ENCODE measurements at places on chromosomes 16 and 17. TPM values are rescaled to one million over a fixed set of nuclear protein-coding genes. Genes with fewer than 3 reads are reported as not detected.
A peak's percentile ranks its signal among the peaks of the same experiment; 100 is the strongest.

Gene RNF43
- not detected for total RNA-seq

Gene PSMB3
- 145 TPM for total RNA-seq

Gene TEX19
- not detected for total RNA-seq

Gene TPSAB1
- 10.7 TPM for total RNA-seq

Gene MCRIP1
- 63.2 TPM for total RNA-seq

Gene NGFR
- total RNA-seq, result 42.0 TPM

Gene ZNF286A
- total RNA-seq, result 9.4 TPM

Gene ARL5C
- not detected for total RNA-seq

GRCh38 chr17:82151106-82151957 lies 53.3 kb upstream of the FASN start:
- no peak for DNase-seq

DNA sequence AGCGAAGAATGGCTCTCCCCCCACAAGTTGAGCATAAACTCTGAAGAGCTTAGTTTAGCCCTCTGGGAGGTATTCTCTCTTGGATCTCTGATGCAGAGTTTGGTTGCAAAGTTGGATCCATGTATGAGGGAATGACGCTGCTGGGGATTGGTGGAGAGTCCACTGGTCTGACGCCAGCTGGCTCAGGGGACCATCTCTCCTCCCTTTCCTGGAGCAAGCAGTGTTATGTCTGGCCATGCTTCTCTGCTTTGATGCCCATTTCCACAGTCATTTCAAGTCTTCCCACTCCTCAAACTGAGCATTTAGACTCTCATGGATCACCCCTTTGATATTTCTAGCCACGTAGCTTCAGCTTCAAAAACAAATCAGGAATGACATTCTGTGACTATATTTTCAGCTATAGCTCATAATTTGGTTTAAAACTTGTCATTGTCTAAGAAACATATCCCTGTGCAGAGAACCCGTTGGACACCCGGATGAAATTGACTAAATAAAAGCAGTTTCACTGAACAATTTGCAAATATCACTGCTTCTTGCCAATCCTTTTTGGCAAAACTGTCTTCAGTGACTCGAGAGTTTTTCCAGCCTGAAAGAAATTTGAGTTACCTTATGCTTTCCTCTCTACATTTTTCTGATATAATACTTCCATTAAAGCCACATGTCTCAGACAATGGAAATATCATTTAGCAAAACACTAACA lies 193.4 kb upstream of the CDH11 start:
- DNase-seq, result no peak

DNA sequence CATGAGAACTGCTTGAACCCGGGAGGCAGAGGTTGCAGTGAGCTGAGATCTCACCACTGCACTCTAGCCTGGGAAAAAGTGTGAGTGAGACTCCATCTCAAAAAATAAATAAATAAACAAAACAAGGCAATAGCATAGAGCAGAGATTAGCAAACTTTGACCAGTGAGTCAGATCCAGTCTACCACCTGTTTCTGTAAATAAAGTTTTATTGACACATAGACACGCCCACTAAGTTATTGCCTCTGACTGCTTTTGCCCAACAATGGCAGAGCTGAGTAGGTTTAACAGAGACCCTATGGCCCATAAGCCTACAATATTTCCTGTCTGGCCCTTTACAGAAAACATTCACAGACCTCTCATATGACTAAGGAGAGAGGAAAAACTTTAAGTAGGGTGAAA lies 44.3 kb downstream of the XYLT1 start:
- DNase-seq, result no peak

GRCh38 chr17:34024806-34025551 lies 230.1 kb upstream of the CCL2 start:
- DNase-seq, result no peak

DNA sequence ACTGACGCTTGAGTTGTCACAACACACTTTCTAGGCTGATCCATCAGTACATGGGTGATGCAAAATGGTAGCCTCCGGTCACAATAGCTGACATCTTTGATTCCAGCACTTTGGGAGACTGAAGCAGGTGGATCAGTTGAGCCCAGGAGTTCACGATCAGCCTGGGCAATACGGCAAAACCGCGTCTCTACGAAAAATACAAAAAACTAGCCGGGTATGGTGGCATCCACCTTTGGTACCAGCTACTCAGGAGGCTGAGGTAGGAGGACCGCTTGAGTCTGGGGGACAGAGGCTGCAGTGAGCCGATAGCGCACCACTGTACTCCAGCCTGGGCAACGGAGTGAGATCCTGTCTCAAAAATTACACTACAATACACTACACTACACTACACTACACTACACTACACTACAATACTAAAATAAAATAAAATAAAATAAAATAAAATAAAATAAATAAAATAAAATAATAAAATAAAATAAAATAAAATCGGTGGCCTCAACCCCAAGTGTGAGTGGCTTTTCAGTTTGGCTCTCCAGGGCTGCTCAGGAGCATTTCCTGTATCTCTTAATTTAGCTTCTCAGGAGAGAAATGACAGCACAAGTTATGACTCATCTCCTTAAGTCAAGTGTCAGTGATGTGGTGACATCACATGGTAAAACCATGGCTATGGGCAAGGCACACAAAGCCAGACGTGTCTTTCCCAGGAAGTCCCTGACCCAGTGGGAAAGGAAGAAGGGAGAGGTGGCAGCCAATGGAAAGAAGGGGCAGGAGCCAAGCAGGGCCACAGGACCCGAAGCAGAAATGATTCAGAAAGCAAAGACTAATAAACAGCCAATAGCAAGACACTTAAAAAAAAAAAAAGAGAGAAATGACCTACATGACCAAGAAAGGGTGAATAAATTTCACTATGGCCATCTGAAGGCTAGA lies 75.3 kb upstream of the TBC1D3K start:
- DNase-seq, result no peak

GRCh38 chr17:4506892-4507291 lies 8.2 kb downstream of the SPNS2 start:
- DNase-seq, result no peak

DNA sequence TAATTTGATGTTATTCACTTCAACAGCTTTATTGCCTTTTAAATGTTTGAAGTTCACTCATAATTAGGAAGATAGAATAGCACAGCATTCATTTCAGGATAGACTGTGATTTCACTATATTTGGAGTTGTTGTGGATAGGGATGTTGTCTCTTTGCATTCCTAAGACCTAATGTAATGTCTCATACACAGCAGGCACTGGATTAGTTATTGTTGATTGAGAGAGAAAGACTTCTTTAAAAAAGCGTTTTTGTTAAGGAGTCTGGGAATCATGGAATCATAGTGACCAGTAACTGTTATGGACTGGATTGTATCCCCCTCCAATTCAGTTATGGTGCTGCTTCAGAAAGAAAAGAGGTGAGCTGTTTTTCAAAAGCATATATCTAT lies 122.0 kb downstream of the USP22 start:
- DNase-seq, result no peak

- peak; percentile 68 for DNase-seq
Observed at GRCh38 chr17:30549864-30550511, 72.8 kb downstream of the GOSR1 start.

DNA sequence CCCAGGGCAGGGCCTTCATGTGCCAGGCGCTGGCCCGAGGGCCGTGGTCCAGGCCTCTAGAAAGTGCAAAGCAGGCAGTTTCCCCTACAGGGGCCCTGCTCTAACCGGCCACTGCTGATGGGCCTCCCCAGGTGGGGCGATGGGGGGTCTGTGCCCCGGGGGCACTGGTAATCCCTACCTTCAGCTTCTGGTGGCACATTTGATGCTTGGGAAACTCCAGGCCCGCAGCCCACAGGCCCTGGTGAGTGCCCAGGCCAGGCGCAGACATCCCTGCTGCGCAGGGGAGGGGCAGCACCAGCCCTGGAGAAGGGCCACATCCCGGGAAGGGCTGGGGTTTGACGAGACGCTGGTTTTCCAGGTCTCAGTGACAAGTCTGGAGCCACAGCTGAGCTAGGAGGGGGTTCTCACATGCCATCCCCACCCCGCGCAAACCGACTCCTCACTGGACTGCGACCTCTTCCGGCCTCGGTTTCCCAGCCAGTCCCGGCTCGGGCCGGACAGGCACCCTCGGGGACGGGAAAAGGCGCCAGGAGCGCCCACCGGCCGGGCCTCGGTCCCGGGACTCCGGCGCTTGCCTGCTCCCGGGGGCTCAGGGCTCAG lies 1.6 kb downstream of the DOC2B start:
- no peak for DNase-seq

DNA sequence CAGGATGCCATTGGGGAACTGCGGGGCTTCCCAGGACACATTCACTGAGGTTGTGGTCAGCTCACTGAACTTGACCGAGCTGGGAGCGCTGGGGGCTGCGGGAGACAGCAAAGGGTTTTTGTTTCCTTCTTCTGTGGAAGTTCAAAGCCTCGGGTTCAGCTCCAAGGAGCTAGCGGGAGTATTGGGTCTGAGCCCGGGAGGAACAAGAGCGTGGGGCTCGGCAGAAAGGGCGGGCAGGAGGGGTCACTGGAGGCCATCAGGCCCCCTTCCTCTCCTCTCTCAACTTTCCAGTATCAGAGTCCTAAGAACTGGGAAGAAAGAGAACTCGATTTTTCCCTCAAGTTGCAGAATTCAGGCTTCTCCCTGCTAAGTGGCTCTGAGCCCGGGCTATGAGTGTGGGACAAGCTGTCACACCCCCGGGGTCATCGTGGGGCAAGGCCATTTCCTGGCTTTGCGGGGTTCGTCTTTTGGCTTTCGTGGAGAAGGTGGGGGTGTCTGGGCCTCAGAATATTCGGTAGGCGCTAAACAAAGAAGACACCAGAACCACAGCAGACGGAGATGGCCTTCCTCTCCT lies 53.6 kb upstream of the CDC42EP4 start:
- no peak for DNase-seq

DNA sequence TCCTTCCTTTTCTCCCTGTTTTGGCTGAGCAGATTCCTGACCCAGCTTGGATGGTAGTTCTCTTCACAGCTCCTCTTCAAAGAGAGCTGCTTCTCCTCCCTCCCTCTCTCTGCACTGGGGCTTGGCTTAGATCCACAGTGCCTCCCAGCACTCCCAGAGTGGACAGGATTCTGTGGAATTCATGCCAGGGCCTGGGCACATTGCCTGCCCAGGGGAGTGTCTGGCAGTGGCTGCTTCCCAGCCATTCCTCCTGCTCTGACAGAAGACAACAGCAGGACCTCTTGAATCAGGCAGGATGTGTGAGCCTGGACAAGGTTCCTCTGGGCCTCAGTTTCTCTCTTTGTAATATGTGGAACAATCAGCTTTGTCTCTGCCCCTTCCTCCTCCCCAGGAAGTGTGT lies 4.5 kb upstream of the MMP28 start:
- no peak for DNase-seq

GRCh38 chr17:82944990-82945389 lies 105.2 kb upstream of the ZNF750 start:
- DNase-seq, result no peak

DNA sequence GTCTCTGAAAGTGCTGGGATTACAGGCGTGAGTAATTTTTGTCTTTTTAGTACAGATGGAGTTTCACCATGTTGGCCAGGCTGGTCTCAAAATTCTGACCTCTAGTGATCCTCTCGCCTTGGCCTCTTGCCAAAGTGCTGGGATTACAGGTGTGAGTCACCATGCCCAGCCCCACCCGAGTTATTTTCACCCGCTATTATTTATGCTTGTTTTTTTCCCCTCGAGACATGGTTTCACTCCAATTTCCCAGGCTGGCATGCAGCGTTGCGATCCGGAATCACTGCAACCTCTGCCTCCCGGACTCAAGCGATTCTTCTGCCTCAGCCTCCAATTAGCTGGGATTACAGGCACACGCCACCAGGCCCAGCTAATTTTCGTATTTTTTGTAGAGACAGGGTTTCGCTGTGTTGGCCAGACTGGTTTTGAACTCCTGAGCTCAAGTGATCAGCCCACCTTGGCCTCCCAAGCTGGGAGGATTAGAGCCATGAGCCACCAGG lies 9.2 kb downstream of the RPL23 start:
- DNase-seq, result no peak

- no peak for DNase-seq
Observed at GRCh38 chr16:58882292-58882691, 148.2 kb upstream of the GOT2 start.

- no peak for DNase-seq
Observed at GRCh38 chr16:57028086-57028485, 38.7 kb downstream of the NLRC5 start.

GRCh38 chr17:79024901-79025737 lies 1.1 kb downstream of the C1QTNF1 start:
- peak; percentile 85 for DNase-seq

- DNase-seq, result no peak
Observed at GRCh38 chr16:79434092-79434491, 166.4 kb downstream of the MAF start.

GRCh38 chr17:8949061-8949661 lies 16.3 kb downstream of the PIK3R5 start:
- no peak for DNase-seq

DNA sequence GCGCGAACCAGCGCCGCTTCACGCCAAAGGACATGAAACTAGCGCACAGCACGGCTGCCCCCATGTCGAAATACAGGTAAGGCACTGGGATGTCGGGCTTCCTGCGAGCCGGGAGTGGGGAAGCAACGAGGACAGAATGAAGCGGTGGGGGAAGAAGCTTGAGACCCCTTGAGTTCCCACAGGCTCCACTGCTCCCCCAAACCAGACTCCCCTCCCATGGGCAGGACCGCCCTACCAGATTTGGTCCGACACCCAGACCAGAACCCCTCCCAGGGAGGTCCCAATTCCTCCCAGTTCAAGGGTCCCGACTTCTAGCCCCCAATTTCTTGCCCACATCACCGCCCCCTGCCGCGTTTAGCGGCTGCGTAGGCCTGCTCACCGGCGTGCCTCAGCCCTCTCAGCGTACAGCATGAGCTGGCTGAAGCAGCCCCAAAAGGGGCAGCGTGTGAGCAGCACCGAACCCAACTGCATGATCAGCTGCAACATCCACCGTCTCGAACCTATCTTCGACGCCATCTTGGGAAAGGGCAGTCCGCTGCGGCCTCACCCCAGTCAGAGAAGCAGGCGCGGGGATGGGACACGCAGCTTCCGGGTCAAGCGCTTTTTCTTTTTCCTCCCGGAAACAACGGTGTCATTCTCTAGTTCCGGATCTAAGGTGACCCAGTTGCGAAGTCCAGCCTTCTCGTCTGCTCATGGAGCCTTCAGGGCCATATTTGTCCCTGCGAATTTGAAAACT lies at the start of gene TMEM101:
TSS of gene TMEM101 (minus strand) at position 527 of the 736 bp plus-strand sequence. CDS start at position 516, 11 bp downstream.
- peak; percentile 95 for DNase-seq

GRCh38 chr16:72256398-72257066 lies 84.6 kb upstream of the PMFBP1 start:
- no peak for DNase-seq

GRCh38 chr16:56737539-56737938 lies 7.6 kb downstream of the NUP93 start:
- no peak for DNase-seq

GRCh38 chr16:30488764-30489605 lies 16.4 kb downstream of the ITGAL start:
- no peak for DNase-seq

GRCh38 chr17:64028874-64029464 lies 8.5 kb upstream of the ICAM2 start:
- no peak for DNase-seq
